ENCODE measurements at places on chromosomes 11 and 22. TPM values are rescaled to one million over a fixed set of nuclear protein-coding genes. Genes with fewer than 3 reads are reported as not detected.
A peak's percentile ranks its signal among the peaks of the same experiment; 100 is the strongest.

The ISX gene
- total RNA-seq: not detected

The MARK2 gene
- 39.9 TPM for total RNA-seq

The CYP2D6 gene
- 0.11 TPM for total RNA-seq

The TMEM25 gene
- total RNA-seq: 12.3 TPM

The OR8D4 gene
- total RNA-seq: not detected

The SAA2 gene
- total RNA-seq: not detected

- no peak for DNase-seq
These were observed 101.5 kb downstream of the ST3GAL4 start for GRCh38 chr11:126456783-126457542.

GRCh38 chr11:44761551-44761961, 34.8 kb downstream of the TSPAN18 start:
- no peak for DNase-seq

- DNase-seq: peak; percentile 14
These were observed 93.0 kb upstream of the TOP3B start for GRCh38 chr22:22075382-22076163.

- DNase-seq: no peak
These were observed 88.2 kb upstream of the BLID start for GRCh38 chr11:122204206-122204605.

DNA sequence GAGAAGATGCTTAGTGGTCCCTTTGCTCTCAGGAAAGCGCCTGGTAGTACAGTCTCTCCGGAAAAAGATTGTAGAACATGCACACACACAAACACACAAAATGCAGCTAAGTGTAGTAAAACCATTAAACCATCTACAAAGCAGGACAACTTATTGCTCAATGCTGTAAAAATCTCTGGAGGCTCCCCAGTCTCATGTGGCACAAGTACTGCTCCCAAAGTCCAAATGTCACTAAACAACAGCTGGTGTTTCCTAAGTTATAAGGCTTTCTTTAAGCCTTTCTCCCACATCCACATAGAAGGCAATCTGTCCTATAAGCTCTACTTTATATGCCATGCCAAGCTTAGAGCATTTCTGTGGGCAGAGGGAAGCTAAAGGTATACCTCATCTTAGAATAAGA, 32.9 kb downstream of the CDON start:
- no peak for DNase-seq

- peak; percentile 95 for DNase-seq
These were observed 2.1 kb upstream of the OAF start for GRCh38 chr11:120208777-120209176.

GRCh38 chr11:86502137-86502642, 127.5 kb downstream of the CCDC81 start:
- no peak for DNase-seq

DNA sequence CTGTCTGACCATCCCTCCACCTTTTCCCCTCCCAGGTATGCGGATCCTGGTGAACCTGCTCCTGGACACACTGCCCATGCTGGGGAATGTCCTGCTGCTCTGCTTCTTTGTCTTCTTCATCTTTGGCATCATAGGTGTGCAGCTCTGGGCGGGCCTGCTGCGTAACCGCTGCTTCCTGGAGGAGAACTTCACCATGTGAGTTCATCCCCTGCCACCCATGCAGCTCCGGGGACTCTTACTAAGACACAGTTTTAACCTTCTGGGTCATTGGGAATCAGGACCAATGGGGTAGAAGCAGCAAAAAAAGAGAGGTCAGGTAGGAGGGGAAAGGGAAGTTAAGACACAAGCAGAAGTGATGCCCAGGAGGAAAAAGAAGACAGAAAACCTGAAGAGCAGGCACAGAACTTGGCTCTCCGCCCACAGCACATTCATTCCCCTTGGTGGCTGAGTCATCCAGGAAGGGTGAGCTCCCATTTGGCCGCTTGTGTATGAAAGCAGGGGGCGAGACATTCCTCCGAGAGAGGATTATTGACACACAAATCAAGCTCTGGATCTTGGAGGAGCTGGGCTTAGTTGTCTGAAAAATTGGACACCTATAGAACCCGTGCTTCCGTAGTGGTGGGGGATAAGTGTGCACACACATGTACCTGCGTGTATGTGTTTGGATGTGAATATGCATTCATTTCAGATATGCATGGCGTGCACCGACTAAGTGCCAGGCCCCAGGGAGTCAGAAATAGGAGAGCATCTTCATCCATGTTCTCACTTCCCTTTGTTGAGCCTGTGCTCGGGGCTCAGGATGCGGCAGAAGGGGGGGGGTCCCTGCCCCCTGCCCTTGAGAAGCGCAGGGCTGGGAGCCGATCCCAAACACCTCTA, 64.2 kb downstream of the CACNA1I start:
- peak; percentile 88 for DNase-seq

DNA sequence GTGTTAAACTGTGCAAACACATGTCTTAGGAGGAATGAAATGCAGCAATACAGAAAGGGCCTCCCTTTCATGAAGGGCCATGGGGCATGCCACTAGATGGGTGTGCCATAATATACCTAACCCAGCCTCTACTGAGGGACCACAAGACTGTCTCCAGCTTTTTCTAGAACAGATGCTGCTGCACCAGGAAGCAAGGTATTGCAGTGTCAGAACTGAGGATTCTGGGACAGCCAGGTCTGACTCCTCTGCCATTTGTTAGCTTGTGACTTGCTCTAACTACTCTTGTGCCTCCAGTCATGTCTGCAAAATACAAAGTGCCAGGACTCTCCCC, 53.2 kb downstream of the HIRA start:
- no peak for DNase-seq

DNA sequence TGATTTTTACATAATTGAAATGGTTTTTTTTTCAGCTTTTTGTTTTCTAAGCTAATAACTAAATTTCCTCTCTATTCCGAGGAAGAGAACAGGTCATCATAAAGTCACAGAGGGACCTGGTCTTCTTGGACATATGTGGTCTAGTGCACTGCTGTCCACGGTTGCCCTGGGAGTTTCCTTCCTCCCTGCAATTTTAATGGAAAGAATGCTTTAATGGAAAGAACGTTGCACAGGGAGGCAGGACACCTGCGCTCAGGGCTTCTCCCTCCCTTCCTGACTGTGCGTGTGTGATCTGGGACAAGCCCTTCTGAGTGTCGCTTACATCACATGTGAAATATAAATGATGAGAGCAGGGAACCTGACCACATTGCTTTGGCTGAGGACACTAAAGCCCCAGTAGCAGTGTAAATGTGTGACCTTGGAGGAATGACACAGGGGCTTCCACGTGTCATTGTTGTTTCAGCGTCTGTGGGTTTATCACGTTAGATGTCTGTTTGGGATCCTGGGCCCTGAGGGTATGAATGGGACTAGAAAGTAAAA, 93.2 kb downstream of the AMOTL1 start:
- no peak for DNase-seq

- DNase-seq: no peak
These were observed 48.2 kb upstream of the PARVA start for GRCh38 chr11:12329169-12329568.

DNA sequence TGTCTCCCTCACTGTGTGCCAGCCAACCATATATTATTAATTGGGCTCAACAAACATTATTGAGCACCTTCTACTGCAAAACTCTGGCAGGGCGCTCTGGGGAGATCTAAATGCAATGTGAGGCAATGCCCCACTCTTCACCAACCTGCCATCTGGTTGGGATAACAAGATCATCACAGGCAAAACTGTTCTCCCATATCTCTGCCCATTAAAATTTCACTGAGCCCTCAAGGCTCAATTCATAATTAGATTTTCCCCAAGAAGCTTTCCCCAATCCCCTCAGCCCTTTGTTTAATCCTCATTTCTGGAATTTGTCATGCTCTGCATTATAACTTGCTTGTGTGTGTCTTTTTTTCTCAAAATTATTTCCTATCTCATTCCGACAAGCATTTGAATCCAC, 106.6 kb downstream of the ARL14EP start:
- DNase-seq: no peak

GRCh38 chr11:35461917-35462538, 42.7 kb upstream of the SLC1A2 start:
- DNase-seq: no peak

DNA sequence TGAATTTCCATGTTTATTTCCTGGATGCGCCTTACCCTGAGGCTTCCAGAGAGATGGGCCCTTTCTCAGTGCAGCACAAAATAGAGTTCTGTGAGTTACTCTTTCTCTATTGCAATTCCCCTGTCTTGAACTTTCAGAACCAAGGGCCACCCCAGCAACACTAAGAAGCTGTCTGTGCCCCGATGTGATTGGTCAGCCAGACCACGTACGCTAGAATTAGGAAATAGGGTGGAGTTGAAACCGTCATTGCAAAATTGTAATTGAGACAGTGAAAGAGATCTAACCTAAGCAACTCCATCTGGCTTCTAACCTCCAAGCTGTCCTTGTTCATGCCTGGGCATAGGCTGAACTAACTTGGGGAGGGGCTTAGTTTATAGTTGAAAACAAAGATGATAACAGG, 981.3 kb downstream of the OPCML start:
- no peak for DNase-seq

Measured in HT1080 (cell line).